ENCODE measurements at places on chromosomes 3 and 15. TPM values are rescaled to one million over a fixed set of nuclear protein-coding genes. Genes with fewer than 3 reads are reported as not detected.
A peak's percentile ranks its signal among the peaks of the same experiment; 100 is the strongest.

DNA sequence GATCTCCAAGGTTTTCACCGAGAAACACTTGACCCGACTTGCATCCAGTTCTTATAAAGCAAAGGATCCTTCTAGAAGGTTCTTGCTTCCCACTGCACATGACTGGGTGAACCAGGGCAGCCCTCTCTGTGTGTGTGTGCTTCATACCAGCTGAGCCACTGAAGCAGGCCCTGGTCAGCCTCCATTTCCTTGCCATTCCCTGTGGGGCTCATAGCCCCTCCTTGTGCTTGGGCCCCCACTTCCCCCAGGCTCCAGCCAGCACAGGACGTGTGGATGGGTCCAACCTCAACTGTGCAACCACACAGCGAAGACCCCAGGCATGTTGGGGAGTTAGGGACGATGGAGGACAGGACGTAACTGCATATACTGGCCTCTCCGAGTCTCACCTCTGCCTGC, 15.5 kb downstream of the KLF15 start:
- no peak overlapping the region for H3K27ac ChIP-seq
- H3K36me3 ChIP-seq = no peaks in the 10 kb centered on the region
- peaks cover 20% of the 10 kb centered on the region for H3K27me3 ChIP-seq
- no peaks in the 10 kb centered on the region for H3K4me1 ChIP-seq
- H3K4me3 ChIP-seq = no peak overlapping the region

DNA sequence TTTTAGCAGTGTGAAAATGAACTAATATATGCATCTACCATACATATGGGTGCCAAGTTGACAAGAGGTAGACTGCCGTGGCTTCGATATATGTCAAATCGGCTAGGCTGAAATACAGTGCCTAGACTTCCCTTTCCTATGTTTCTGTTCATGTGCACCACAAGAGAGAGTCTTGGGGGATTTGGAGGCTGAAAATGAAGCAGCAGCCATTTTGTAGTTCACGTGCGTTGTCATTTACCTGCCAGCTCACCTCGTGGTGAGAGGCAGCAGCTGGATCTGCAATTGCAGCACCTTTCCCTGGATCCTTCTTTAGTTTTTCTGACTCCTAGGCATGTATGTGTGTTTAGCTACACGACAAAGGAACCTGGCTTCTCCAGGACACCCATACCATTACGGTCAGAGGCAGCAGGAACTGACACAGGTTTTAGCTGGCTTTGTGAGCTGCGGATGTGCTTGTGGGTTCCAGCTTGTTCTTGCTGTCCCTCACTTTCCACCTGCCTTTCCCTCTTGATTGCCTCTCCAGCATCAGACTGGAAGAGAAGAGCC, 40.5 kb upstream of the SIAH2 start:
- H3K4me3 ChIP-seq = no peak overlapping the region
- peaks cover under 1% of the 10 kb centered on the region for H3K4me1 ChIP-seq
- H3K27me3 ChIP-seq = no peaks in the 10 kb centered on the region
- DNase-seq = no peak
- H3K27ac ChIP-seq = no peak overlapping the region
- H3K36me3 ChIP-seq = no peaks in the 10 kb centered on the region

DNA sequence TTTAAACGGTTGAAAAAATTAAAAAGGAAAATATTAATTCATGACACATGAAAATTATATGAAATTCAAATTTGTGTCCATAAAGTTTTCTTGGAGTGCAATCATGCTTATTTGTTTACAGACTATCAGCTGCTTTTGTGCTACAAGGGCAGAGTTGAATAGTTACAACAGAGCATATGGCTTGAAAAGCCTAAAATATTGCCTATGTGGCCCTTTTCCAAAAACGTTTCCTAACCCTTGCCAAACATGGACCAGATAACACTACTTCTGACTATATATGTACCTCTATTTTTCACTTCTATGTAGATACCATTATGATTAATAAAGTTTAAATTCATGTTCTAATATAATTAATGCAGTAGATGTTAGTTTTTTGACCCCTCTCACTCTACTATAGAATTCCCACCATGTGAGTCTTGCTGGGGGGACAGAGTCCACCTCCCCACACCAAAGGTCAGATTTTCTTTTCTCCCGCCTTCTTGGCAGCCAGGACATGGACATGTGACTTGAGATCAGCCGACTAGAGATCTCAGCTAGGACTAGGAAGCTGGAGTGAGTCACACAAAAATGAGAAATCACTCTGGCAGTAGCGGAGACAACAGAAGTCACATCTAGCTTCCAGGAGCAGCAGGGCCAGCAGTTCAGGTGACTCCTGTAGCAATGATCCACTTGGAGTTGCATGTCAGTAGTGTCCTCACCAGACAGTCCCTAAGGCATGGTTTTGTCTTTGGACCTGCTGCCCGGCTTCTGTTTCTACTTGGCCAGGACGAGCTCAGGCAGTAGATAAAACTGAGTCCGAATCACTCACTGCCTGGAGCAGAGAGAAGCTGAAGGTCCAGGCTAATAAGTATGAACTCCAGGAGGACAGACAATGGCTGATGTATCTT, 22.4 kb downstream of the CIAO2A start:
- H3K4me3 ChIP-seq = no peak overlapping the region
- no peak overlapping the region for H3K27ac ChIP-seq
- peaks cover 2% of the 10 kb centered on the region for H3K27me3 ChIP-seq
- H3K36me3 ChIP-seq = peaks cover 26% of the 10 kb centered on the region

DNA sequence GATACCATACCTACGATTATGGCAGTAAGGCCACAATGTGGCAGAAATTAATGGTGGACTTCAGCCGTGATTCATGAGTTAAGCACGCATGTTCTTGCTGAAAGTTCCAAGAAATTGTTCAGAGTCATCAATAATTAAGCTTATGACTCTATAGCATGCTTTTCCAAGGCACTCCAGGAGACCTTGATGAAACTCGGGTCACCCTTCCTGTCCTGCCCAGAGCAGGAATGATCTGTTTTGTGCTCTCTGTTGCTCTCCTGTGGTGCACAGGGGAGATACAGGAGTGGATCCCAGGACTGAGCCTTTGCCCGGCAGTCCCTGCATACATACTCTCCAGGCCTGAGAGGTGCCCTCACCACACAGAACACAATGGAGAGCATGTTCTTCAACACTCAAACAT, 141.6 kb upstream of the SLC2A2 start:
- H3K27me3 ChIP-seq = no peaks in the 10 kb centered on the region
- H3K36me3 ChIP-seq = peaks cover 65% of the 10 kb centered on the region
- H3K4me1 ChIP-seq = peaks cover 4% of the 10 kb centered on the region

The SI gene
- total RNA-seq = not detected

DNA sequence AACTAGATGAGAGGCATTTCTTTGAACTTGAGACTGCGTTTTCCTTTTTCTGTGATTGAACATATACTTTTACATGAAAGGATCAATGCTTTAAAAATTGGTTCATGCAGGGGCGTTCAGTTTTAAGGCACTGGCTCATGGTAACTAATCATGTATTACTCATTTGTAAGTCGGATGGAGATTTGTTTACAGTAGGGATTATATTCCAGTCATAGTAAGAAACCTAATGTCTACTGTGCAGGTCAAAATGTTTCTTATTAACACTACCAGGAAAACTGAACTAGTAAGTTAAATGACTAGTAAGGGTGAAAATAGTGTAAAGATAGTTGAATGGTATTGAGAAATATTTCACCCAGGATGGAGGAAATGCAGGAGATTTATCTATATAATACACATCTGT, 258.8 kb upstream of the GBE1 start:
- no peaks in the 10 kb centered on the region for H3K4me1 ChIP-seq
- H3K27ac ChIP-seq = no peak overlapping the region
- no peak overlapping the region for H3K4me3 ChIP-seq
- no peaks in the 10 kb centered on the region for H3K27me3 ChIP-seq
- no peaks in the 10 kb centered on the region for H3K36me3 ChIP-seq

The DOCK3 gene
- total RNA-seq = 2.5 TPM

The IGSF11 gene
- 0.41 TPM for total RNA-seq

- H3K4me3 ChIP-seq = no peak overlapping the region
- no peaks in the 10 kb centered on the region for H3K27me3 ChIP-seq
- no peak for DNase-seq
These were observed 225.3 kb upstream of the KCNMB2 start for GRCh38 chr3:178310949-178311348.

DNA sequence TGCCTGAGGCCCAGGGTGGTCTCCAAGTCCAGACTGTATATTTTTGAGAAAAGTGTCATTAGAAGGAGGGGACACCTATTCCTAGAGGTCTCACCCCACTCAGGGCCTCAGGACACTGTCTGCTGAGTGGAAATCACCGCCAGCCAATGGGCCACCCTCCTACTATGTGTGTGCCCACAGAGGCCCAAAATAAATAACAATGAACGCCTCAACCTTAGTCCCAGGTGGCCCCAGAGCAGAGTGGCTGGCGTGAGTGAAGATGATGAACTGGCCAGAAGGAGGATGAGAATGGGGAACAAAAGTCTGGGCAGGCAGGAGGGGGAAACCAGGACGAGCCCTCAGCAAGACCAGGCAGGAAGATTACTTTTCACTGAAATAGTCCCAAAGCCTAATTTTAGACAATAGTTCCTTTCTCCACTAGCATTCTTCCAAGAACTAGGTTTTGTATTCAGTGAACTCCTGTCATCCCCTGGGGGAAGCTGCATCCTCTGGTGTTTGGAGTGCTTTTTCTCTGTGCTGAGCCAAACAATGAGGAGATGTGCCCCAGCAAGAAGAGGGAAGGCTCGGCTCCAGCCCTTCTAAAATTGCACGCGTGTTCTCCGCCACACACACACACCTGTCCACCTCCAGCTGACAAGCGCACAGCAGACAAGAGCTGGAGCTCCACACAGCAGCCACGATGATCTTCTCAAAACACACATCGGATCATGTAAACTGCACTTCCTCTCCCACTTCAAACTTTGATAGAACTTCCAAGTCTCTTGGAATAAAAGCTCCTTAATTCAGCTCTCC, 72.2 kb downstream of the ADCY5 start:
- H3K4me3 ChIP-seq = no peak overlapping the region
- H3K27me3 ChIP-seq = peaks cover 13% of the 10 kb centered on the region
- no peaks in the 10 kb centered on the region for H3K36me3 ChIP-seq
- no peak for DNase-seq
- no peaks in the 10 kb centered on the region for H3K4me1 ChIP-seq
- H3K27ac ChIP-seq = no peak overlapping the region

GRCh38 chr3:55476515-55476914, 10.6 kb downstream of the WNT5A start:
- H3K27me3 ChIP-seq = peaks cover 13% of the 10 kb centered on the region
- no peak overlapping the region for H3K4me3 ChIP-seq
- H3K27ac ChIP-seq = no peak overlapping the region
- H3K4me1 ChIP-seq = no peaks in the 10 kb centered on the region
- no peak for DNase-seq
- no peaks in the 10 kb centered on the region for H3K36me3 ChIP-seq

The ANKUB1 gene
- not detected for total RNA-seq

DNA sequence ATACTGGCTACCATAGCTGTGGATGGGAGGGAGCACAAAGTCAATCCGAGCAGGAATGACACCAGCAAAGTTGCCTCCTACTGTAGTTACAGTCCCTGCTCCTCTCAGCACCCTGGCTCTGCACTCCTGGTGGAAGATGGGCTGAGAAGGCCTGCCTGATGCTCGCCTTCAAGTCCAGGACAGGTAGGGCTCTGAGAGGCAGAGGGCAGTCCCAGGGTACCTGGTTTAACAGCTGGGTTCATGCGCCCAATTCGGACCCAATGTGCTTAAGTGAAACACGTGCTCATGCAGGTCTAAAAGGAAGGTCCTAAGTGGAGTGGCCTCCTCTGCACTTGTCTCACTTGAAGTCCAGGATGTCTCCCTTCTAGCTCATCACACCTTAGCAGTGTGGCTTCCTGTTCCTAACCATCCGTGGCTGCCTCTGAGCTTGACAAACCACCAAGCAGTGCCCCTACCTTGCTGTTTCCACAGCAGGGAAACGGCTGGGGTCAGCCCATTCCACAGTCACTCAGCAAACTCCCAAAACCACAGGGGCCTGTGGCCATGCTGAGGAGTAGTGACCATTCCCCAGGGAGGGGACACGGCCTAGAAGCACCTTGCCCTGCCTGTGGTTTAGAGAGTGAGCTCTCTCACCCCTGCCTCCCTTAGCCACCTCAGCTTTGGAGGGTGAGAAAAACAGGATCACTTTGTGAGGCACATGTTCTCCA, 3.9 kb upstream of the MUSTN1 start:
- no peaks in the 10 kb centered on the region for H3K27me3 ChIP-seq
- H3K4me1 ChIP-seq = peaks cover 7% of the 10 kb centered on the region
- DNase-seq = no peak

The LRRN1 gene
- 1.2 TPM for total RNA-seq

- H3K27ac ChIP-seq = no peak overlapping the region
- no peaks in the 10 kb centered on the region for H3K4me1 ChIP-seq
- DNase-seq = no peak
- H3K27me3 ChIP-seq = peaks cover 29% of the 10 kb centered on the region
- H3K4me3 ChIP-seq = no peak overlapping the region
These were observed 40.2 kb downstream of the ATP2B2 start for GRCh38 chr3:10465161-10465560.

GRCh38 chr15:90934949-90935751, at the start of gene UNC45A:
TSS of gene UNC45A (plus strand) at chr15:90935285. CDS start at chr15:90935325, 40 bp downstream.
- no peaks in the 10 kb centered on the region for H3K27me3 ChIP-seq
- peaks cover 10% of the 10 kb centered on the region for H3K36me3 ChIP-seq
- H3K4me1 ChIP-seq = peaks cover 27% of the 10 kb centered on the region
- DNase-seq = peak; percentile 97
- peak within 1 kb of the TSS; percentile 79 for H3K4me3 ChIP-seq
- peak within 1 kb of the TSS; percentile 64 for H3K27ac ChIP-seq

DNA sequence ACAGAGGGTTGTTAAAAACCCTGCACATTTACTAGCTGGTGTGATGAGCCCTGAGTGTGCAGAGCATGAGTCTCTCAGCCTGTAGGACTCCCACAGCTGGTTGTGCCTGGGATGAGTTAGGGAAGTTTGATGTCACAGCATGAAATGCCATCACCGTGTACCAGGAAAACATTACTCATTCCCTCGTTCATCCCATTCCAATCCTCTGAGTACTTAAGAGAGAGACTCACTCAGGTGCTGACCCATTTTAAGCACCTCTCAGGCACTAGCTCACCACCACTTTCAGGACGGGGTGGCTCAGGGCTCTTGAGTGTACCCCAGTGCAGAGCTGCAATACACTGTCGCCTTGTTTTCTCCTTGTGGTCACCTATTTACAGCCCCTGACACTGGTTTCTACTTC, 18.7 kb downstream of the MGLL start:
- H3K4me3 ChIP-seq = no peak overlapping the region
- no peaks in the 10 kb centered on the region for H3K36me3 ChIP-seq
- H3K27ac ChIP-seq = no peak overlapping the region
- H3K4me1 ChIP-seq = peaks cover 13% of the 10 kb centered on the region
- no peak for DNase-seq

The WDR76 gene
- 12.0 TPM for total RNA-seq

- peaks cover 2% of the 10 kb centered on the region for H3K27me3 ChIP-seq
- H3K4me3 ChIP-seq = no peak overlapping the region
- no peak overlapping the region for H3K27ac ChIP-seq
- no peaks in the 10 kb centered on the region for H3K36me3 ChIP-seq
- DNase-seq = no peak
These were observed 233.6 kb upstream of the LYSMD4 start for GRCh38 chr15:99966815-99967214.

- no peaks in the 10 kb centered on the region for H3K36me3 ChIP-seq
- H3K27me3 ChIP-seq = no peaks in the 10 kb centered on the region
- H3K4me3 ChIP-seq = peak overlapping the region; percentile 15
- peaks cover 7% of the 10 kb centered on the region for H3K4me1 ChIP-seq
- no peak overlapping the region for H3K27ac ChIP-seq
- no peak for DNase-seq
These were observed 31.3 kb upstream of the ST3GAL6 start for GRCh38 chr3:98731720-98732285.

The HTR3E gene
- total RNA-seq = not detected

The TMEM266 gene
- not detected for total RNA-seq
